HFFc6 (cell line): ENCODE measurements at places on chromosomes 6 and 20.
A peak's percentile ranks its signal among the peaks of the same experiment; 100 is the strongest.

DNA sequence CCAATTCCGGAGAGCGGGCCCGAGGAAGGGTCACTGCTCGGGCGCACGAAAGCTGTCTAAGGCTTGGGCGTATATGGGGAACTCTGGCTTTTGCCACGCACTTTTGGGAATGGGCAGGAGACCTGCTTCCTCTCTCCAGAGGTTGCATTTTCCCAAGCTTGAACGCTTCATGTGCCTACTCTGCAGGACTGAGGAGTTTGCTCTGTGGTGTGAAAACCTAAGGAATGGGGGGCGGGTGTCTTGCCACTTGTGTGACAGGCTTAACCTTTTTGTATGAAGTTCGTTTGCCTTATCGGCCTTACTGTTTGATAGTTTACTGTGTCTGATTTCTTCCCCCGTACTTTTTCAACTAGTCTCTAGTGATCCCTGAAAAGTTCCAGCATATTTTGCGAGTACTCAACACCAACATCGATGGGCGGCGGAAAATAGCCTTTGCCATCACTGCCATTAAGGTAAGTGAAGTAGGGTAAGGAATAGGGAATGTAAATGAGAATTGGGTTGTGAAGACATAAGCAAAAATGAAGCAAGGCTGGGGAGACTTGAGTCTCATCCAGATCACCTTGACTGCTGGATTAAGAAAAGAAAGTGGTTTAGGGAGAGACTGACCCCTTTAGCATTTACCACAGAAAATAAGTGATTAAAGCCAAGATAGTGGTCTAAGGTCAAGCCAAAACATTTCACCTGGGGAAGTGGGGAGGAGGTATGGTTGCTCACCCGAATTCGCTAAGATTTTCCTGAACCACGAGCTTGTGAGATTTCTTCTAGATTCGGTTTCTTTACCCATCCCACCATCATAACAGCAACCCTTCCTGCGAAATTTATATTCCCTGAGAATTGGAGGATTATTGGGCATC lies 627 bp downstream of the RPS18 start:
- no peak for DNase-seq
- peak overlapping the region; percentile 99 for H3K27ac ChIP-seq
- H3K4me1 ChIP-seq = peaks cover 60% of the 10 kb centered on the region

GRCh38 chr20:21510414-21511384 lies 3.2 kb downstream of the NKX2-2 start:
- H3K36me3 ChIP-seq = peaks cover 9% of the 10 kb centered on the region; the same call in 1 of the 2 replicates
- H3K4me1 ChIP-seq = peaks cover 33% of the 10 kb centered on the region
- peak overlapping the region; percentile 79; the same call in 1 of the 2 replicates for H3K27ac ChIP-seq

- H3K27ac ChIP-seq = no peak overlapping the region
- H3K4me1 ChIP-seq = peaks cover 14% of the 10 kb centered on the region
- no peaks in the 10 kb centered on the region for H3K36me3 ChIP-seq
- H3K4me3 ChIP-seq = no peak overlapping the region
- DNase-seq = no peak
Observed at GRCh38 chr6:7976485-7977056, 66.0 kb upstream of the TXNDC5 start.

DNA sequence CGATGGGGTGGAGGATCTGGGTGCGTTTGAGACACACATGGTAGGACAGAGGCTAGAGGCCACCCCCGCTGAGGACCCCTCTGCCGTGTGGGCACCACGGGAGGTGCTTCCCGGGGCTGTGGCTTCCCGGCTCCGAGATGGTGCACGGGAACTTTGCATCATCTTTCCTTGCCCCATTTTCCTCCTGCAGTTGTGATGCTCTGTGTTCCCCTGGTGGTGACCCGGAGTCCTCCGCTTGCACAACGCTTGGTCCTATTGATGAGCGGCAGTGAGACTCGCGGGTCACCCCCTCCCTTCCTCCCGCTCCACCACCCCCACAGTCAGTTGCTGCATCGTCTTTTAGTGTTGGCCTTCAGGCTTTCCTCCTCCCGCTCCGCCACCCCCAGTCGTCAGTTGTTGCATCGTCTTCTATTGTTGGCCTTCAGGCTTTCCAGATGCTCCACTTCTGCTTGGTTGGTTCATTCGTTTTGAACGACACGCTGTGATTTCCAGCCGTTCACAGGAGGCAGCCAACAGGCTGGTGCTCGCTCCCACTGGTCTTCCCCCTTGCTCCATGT lies 37.3 kb downstream of the PYGB start:
- H3K4me1 ChIP-seq = no peaks in the 10 kb centered on the region
- H3K27me3 ChIP-seq = peaks cover 3% of the 10 kb centered on the region
- no peak for DNase-seq
- H3K36me3 ChIP-seq = peaks cover 27% of the 10 kb centered on the region
- H3K27ac ChIP-seq = no peak overlapping the region

DNA sequence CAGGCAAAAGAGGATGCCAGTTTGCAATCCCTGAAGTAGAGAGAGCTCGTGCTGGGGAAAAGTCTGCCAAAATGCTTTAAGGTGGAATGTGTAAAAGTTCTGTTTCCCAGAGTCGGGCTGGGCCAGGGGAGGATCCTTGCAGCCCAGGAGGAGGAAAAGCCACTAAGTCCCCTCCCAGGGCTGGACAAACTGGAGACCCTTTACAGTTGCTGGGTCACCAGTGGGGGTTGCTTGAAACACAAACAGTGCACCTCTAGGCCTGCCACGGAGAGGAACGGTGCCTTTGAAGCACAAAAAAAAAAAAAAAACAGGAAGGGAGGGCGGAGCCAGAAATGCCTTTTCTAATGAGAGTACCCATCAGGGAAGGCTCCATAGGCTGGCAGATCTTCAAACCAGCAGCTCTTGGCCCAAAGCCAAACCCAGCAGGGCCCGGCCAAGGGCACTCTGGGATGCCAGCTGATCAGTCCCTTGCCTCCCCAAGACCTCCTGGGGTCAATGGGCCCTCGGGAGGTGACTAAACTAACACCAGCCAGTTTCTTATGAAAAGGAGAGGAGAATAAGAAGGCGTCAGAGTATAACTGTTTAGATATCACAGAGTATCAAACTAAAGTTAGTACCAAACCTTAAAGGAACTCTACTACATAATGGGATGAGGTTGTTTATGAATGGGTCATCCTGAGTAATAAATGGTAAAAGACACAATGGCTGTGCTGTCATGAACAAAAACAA lies 23.7 kb downstream of the HLA-A start:
- H3K36me3 ChIP-seq = no peaks in the 10 kb centered on the region
- DNase-seq = peak; percentile 27
- H3K27me3 ChIP-seq = peaks cover 3% of the 10 kb centered on the region; the same call in 1 of the 2 replicates
- peaks cover 42% of the 10 kb centered on the region for H3K4me1 ChIP-seq

GRCh38 chr6:158837684-158838625 lies 18.8 kb upstream of the EZR start:
- H3K27me3 ChIP-seq = no peaks in the 10 kb centered on the region; the same call in 1 of the 2 replicates

DNA sequence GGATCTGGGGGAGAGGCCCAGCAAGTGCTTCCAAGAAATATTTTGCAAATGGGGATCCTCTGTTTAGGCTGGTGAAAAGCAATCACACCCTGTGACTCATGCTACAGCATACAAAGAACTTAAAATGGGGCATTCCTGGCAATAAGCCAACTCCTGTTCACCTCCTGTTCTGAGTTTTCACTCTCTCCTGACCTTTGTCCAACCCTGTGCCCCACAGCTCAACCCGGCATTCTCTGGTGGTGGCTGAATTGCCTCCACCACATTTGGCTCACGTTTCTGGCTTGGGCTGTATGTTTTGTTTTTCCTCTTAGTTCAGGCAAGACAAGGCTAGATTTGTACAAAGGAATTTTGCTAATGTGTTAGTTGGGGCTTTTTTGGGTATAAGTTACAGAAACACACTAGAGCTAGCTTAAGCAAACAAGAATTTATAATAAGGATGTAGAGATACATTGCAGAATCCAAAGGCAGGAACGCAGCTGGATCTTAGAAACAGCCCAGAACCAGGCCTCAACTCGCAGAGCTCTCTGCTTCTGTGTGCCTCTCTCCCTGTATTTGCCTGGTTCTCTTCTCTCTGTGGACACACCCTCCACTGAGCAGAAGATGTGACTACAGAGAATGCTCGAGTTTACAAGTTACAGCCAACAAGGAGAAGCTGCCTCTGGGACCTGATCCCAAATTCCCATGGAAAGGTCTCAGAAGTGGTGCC lies 9.4 kb downstream of the ABCC10 start:
- peak; percentile 55 for DNase-seq
- peaks cover 21% of the 10 kb centered on the region for H3K4me1 ChIP-seq
- H3K4me3 ChIP-seq = no peak overlapping the region; the same call in 1 of the 2 replicates
- peaks cover 6% of the 10 kb centered on the region; the same call in 1 of the 2 replicates for H3K36me3 ChIP-seq

- no peak overlapping the region for H3K27ac ChIP-seq
- H3K4me3 ChIP-seq = no peak overlapping the region
Observed at GRCh38 chr6:106244931-106245330, 80.6 kb downstream of the ATG5 start.

GRCh38 chr6:97427648-97428047 lies 144.6 kb upstream of the MMS22L start:
- H3K4me3 ChIP-seq = no peak overlapping the region
- no peak overlapping the region for H3K27ac ChIP-seq
- no peaks in the 10 kb centered on the region for H3K4me1 ChIP-seq
- H3K36me3 ChIP-seq = no peaks in the 10 kb centered on the region

DNA sequence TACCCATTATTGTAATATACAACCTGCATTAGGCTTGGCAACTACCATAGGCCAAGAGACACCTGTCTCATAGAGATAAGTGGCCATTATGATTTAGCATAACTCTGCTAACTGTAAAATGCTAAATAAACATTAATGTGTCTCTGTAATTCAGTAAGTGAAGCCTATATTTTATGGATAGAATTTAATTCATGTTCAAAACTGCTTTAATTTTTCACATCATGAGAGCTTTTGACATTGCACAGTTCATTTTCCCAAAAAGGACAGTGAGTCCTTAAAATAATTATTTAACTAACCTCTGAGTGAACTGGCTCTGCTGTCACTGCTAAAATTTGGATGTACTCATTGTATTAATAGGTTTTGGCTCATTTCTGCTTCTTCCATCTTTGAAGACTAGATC lies 41.4 kb upstream of the TMX4 start:
- no peaks in the 10 kb centered on the region; the same call in 1 of the 2 replicates for H3K4me1 ChIP-seq
- H3K27me3 ChIP-seq = no peaks in the 10 kb centered on the region
- no peak for DNase-seq
- no peak overlapping the region for H3K4me3 ChIP-seq

DNA sequence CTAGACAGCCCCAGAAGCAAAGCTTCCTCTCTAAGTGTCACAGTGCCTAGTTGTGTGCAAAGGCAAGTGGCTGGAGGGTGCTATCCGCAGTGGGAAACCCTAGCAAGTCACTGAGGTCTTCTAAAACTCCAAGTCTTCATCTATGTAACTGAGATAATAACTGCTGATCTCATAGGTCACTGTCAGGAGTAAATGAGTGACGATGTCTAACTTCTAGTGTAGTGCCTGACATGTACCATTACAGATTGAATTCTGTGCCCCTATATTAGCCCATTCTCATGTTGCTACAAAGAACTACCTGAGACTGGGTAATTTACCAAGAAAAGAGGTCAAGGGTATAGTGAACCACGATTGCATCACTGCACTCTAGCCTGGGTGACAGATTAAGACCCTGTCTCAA lies 253.5 kb upstream of the JARID2 start:
- no peak overlapping the region for H3K4me3 ChIP-seq
- no peak for DNase-seq
- no peak overlapping the region for H3K27ac ChIP-seq
- no peaks in the 10 kb centered on the region for H3K36me3 ChIP-seq

DNA sequence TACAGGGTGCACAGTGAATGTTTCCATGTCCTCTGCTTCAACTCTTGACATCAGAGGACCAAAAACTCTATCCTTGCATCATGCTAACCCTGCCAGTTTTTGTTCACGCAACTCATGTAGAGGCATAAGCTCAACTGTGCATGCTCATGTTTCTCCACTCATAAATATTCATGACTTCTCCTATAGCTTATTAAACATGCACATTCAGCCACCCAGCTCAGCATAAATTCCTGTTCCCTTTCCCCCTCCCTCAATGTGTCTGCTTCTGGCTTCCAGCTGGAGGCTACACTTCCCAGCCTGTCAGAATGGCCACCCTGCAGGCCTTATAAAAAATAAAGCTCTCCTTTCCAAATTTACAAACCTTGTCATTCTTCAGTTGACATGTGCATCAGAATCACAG lies 154.6 kb downstream of the KIF16B start:
- no peaks in the 10 kb centered on the region for H3K4me1 ChIP-seq
- no peak overlapping the region for H3K27ac ChIP-seq
- H3K27me3 ChIP-seq = no peaks in the 10 kb centered on the region
- H3K36me3 ChIP-seq = no peaks in the 10 kb centered on the region; the same call in 1 of the 2 replicates
- DNase-seq = no peak

GRCh38 chr6:35142588-35143569 lies 1.7 kb upstream of the TCP11 start:
- peak overlapping the region; percentile 50 for H3K27ac ChIP-seq
- DNase-seq = peak; percentile 48
- H3K27me3 ChIP-seq = peaks cover 2% of the 10 kb centered on the region; the same call in 1 of the 2 replicates
- no peaks in the 10 kb centered on the region for H3K36me3 ChIP-seq
- H3K4me3 ChIP-seq = no peak overlapping the region

- H3K4me1 ChIP-seq = peaks cover 50% of the 10 kb centered on the region
- H3K27me3 ChIP-seq = peaks cover 6% of the 10 kb centered on the region
- H3K36me3 ChIP-seq = no peaks in the 10 kb centered on the region
- H3K27ac ChIP-seq = peak overlapping the region; percentile 1; the same call in 1 of the 2 replicates
- H3K4me3 ChIP-seq = peak overlapping the region; percentile 26; the same call in 1 of the 2 replicates
Observed at GRCh38 chr6:134684423-134684795, 265.5 kb downstream of the ALDH8A1 start.

DNA sequence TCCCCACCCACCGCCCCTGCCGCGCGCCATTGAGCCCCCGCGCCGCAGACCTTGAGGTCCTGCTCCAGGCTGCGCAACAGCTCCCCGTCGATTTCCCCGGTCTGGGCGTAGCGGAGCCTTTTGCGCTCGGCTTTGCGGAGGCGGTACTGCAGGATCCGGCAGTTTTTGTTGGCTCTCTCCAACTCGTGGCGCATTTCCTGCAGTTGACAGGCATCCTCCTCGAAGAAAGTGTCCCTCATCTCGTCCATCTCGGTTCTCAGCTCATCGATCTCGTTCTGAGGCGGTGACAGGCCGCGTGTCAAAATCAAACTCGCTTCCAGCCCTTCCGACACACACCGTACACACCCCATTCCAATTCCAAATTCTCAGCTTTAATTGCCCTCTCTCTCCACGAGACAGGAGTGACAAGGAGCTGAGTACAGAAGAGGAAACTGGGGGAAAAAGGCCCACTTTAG lies 4.3 kb downstream of the MTCL3 start:
- H3K4me3 ChIP-seq = peak overlapping the region; percentile 88
- H3K36me3 ChIP-seq = 0 out of 2 replicates have a peak, but pooled peaks cover 9% of the 10 kb centered on the region
- H3K4me1 ChIP-seq = peaks cover 32% of the 10 kb centered on the region
- DNase-seq = peak; percentile 16
- peaks cover 20% of the 10 kb centered on the region for H3K27me3 ChIP-seq

- H3K27me3 ChIP-seq = peaks cover 2% of the 10 kb centered on the region
- no peak overlapping the region for H3K4me3 ChIP-seq
- no peak overlapping the region for H3K27ac ChIP-seq
- H3K36me3 ChIP-seq = peaks cover 5% of the 10 kb centered on the region; the same call in 1 of the 2 replicates
- H3K4me1 ChIP-seq = 0 out of 2 replicates have a peak, but pooled peaks cover 5% of the 10 kb centered on the region
Observed at GRCh38 chr20:6074145-6074561, 20.3 kb upstream of the LRRN4 start.
